ENCODE measurements at places on chromosomes 11 and 22.

- no peak for DNase-seq
Observed at GRCh38 chr11:58030653-58031052, at the start of gene OR6Q1. TSS of gene OR6Q1 (plus strand) at chr11:58030953. CDS start at chr11:58030953, 0 bp downstream.

DNA sequence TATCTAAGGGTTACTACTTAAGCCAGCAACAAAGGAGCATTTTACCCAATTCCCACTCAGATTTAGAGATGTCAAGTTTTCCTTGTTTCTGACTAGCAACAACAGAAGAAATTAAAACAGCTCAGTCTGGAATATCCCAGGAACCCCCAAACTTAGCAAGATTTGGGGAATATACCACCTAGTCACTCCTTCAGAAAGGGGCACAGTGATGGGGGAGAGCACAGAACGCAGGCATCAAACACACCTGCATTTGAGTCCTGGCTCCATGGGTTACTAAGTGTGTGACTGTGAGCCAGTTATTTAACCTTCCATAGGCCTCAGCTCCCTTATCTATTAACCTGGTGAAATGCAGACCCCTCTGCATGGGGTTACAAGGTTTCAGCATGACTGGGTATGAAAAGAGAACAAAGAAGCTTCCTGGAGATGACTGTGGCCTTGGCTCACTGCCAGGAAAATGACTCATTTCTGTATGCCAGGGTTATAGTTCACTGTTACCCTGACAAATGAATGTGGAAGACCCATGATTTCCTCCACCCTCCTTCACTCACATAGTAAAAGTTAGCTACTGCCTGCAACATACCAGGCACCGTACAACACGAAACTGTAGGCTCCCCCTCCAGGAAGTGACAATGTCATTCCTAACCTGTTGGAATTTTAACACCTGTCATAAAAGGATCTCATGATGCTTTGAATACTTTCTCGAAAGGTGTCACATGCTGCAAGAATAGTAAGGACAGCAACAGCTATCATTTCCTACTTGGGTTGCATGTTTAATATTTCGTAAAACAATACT is 79.6 kb downstream of the ME3 start:
- DNase-seq = peak; percentile 86

- DNase-seq = no peak
Observed at GRCh38 chr11:38046571-38047135, 1448.6 kb upstream of the RAG2 start.

DNA sequence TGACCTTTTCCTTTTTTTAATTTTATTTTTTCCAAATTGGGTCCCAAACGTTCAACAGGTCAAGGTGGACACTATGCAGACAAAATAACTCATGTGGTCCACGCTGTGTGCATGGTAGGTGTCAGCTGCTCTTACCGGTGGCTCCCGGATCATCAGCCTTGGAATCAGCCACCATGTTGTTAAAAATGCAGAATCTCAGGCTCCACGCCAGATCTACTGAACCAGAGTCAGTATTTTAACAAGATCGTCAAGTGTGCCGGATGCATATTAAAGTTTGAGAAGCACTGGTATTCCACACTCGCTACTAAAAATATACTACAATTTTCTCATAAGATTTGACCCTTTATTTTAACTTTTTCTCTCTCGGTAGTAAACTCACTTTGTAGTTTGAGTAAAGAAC is 553 bp upstream of the LDLRAD3 start:
- no peak for DNase-seq

DNA sequence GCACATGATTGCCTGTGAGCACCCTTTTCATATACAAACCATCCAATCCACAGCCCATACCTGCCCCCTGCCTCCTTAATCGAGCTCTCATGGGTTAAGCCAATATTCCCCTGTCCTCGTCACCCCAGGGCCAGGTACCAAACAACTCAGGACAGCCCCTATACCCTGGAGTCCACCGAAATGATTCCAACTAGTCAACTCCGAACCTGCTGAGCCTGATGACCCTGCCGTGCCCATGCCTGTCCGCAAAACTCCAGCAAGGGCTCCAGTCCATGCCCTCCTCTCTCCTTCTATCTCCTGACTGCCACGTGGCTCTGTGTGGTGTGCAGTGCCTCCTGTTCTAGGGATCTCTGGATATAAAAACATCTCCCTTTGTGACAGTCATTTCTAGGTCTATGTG is 35.5 kb upstream of the SYT13 start:
- DNase-seq = no peak

- DNase-seq = no peak
Observed at GRCh38 chr11:4071914-4072313, 22.7 kb upstream of the RRM1 start.

- no peak for DNase-seq
Observed at GRCh38 chr11:125341676-125342075, 154.4 kb downstream of the FEZ1 start.

GRCh38 chr11:45933131-45933831 is 10.8 kb downstream of the LARGE2 start:
- DNase-seq = no peak

GRCh38 chr11:120977266-120978137 is 46.4 kb upstream of the TBCEL start:
- DNase-seq = no peak

- no peak for DNase-seq
Observed at GRCh38 chr11:103798446-103798845, 238.0 kb upstream of the DDI1 start.

- no peak for DNase-seq
Observed at GRCh38 chr11:110947096-110947495, 234.9 kb upstream of the ARHGAP20 start.

- no peak for DNase-seq
Observed at GRCh38 chr11:78189174-78189724, 530 bp downstream of the USP35 start.

DNA sequence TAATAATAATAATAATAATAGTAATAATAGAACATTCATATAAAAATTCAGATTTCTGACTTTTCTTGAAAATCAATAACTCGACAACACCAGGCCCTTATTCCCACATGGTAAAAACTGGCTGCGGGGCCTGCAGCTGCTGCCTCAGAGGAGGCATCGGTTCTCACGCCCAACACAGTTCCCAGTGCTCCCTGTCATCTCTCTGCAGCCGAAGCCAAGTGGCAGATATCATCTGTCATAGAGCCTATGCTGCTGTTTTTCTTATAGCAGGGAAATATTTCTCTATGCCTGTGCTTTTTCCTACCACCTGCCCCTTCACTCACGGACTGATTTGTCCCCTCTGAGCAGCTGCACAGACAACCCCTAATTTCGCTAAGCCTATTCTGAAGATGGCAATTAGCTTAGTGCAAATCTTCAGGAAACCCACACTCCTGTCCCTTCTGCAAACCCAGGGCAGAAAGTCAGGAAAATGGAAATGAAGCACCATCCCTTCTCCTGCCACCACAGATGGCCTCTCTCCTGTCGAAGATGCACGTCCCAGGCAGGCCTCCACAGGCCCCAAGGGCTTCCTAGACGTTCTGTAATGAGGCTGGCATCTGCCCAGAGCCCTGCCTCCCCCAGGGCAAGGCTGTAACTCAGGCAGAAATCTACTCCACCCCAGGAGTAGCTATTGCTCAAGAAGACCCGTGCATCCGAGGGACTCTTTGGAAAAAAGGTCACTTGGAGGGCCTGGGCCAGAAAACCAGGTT is 66.7 kb downstream of the SYN3 start:
- DNase-seq = no peak

- no peak for DNase-seq
Observed at GRCh38 chr11:44270403-44271273, 39.3 kb downstream of the ALX4 start.

DNA sequence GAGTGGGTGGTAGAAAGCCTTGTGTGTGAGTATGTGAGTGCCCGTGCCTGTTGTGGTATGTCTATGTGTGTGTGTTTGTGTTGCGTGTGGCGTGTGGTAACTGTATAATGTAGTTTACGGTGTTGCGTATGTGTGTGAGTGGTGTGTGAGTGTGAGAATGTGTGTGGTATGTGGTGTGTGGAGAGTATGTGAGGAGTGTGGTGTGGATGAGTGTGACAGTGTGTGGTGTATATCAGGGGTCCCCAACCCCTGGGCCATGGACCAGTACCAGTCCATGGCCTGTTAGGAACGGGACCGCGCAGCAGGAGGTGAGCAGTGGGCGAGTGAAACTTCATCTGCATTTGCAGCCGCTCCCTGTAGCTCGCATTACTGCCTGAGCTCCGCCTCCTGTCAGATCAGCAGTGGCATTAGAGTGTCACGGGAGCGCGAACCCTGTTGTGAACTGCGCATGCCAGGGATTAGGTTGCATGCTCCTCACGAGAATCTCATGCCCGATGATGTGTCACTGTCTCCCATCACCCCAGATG is 5.7 kb downstream of the UPK3A start:
- DNase-seq = no peak

GRCh38 chr11:5522308-5522707 is 5.8 kb upstream of the UBQLNL start:
- no peak for DNase-seq

GRCh38 chr11:95884376-95884775 is 39.5 kb downstream of the MTMR2 start:
- DNase-seq = no peak

GRCh38 chr22:29117799-29118477 is 45.1 kb downstream of the KREMEN1 start:
- no peak for DNase-seq

DNA sequence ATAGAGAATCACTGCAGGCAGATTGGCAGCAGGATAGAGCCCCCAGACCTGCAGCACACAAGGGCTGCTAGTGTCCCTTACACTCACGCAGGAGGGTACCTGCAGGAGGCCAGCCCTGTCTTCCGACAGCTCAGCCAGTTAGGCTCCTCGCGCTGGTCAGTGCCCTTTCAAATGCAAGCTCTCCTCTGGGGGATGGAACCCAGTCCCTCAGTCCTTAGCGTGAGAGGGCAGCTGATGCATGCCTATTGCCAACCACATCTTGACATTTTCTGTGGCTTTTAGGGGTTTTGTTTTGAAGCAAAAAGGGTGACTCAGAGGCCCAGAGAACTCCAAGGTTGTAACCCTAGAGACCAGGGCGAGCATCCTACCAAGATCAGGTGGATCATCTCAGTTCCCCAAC is 40.0 kb downstream of the WNT11 start:
- DNase-seq = no peak

DNA sequence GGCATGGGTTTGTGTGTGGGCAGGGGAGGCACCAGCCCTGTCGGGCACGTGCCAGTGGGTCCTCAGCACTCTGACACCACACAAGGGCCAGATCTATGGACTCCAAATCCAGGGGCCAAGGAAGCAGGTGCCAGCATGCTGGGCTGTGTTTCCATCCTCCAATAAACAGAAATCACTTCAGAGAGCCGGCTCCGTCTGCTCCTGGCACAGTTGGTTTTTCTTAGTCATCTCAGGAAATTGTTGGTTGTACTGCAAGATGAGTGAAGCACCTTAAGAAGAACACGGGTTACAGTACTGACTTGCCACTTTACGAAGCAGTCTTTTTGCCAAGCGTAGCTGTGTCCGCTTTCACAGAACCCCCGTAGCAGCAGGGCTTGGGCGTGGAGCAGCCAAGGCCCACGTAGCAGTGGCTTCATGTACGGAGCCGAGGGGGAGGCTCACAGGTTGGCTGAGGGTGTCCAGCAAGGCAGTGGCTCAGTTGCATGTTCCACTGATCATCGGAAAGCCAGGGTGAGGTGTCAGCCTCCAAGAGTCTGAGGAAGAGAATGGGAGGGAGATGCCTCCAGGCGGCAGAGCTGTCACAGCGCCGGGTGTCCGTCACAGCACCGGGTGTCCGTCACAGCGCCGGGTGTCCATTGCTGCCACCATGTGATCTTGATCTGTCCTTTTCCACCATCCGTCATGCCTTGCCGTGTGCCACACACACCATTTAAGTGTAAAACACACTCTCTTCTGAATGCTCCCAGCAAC is 314.9 kb downstream of the CTTN start:
- DNase-seq = no peak

- no peak for DNase-seq
Observed at GRCh38 chr22:25006354-25006753, 53.8 kb downstream of the KIAA1671 start.

DNA sequence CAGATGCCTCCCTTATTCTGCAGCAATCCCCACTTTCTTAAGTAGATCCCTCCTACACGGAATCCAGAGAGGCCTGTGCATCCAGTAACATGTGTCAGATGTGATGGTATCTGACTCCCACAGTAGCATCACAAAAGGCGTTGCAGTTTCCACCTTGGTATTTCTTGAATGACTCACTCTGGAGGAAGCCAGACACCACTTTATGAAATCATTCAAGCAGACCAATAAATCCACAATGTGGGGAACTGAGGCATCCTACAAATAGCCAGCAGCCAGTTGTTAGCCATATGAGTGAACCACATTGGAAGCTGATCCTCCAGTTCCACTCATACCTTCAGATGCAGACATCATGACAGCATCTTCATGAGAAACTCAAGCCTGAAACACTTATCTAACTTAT is 798.1 kb downstream of the OPCML start:
- DNase-seq = no peak

- DNase-seq = no peak
Observed at GRCh38 chr11:86171627-86172026, 72.9 kb upstream of the EED start.

- DNase-seq = no peak
Observed at GRCh38 chr11:73395297-73396208, 19.4 kb downstream of the RELT start.

- no peak for DNase-seq
Observed at GRCh38 chr22:46557736-46558480, 20.5 kb upstream of the CELSR1 start.

DNA sequence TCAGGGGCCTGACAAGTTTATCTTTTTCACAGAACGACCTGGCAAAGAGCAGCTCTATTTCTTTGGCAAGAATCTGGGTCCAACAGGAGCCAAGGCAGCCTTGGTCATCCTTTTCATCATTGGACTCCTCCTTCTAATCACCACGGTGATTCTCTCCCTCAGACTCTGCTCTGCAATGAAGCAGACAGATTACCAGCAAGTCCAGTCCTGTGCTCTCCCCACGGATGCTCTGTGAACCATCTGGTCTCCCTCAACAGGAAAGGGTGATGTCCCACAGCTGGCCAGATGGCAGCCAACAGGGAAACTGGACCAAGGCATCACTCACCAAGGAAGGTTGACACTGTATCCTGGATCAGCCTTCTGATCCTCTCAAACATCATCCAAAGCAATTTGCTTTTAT is 17.0 kb upstream of the PANX1 start:
- DNase-seq = no peak

DNA sequence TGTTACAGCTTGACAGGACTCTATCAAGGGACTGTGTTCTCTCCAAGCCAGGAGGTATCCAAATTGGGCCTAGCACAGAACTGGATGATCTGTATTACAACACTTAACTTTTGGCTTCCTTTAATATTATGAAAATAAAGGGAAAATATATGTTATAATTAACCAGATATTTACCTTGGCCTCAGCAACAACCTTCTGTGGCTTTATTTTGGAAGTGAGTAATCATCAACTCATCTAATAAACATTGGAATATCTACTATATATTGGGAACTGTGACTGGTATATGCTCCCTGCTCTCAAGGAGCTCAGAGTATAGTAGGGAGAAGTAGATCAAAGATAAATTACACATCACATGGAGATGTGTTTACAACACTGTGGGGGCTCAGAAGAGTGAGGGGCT is 352.2 kb downstream of the METTL15 start:
- no peak for DNase-seq

GRCh38 chr11:59678118-59678812 is 9.4 kb upstream of the PATL1 start:
- no peak for DNase-seq

GRCh38 chr11:61133956-61134662 is 27.1 kb downstream of the VPS37C start:
- no peak for DNase-seq
